ENCODE measurements at places on chromosomes 2 and 18.

DNA sequence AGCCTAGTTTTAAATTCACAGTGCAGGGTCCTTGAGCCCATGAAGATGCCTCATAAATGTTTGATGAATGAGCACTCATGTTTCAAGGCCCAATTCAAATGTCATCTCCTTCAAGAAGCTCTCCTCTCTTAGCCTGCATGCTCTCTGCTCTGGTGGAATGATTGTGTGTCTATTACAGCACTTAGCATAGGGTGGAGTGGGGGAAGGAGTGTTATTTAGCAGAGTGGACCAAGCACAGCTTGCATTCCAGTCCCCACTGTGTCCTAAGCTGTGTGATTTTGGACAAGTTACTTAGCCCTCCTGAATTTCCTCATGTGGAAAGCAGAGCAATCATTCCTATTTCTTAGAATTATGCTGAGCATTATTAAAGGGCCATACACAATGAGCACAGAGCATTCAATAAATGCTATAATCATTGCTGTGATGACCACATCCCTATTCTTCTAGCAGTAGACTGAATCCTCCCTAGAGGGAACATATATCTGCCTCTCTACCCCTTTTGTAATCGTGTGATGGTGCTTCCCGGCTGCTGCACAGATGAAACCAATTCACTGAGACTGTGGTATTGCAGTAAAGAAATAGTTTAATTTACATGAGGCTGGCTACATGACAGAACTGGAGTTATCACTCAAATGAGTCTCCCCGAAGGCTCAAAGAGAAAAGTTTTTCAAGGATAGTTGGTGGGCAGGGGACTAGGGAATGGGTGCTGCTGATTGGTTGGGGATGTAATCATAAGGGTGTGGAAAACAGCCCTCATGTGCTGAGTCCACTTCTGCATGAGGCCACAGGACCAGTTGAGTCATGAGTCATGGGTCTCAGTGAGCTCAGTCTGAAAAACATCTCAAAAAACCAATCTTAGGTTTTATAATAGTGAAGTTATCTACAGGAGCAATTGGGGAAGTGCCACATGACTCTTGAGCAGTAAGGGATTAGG, 173.4 kb upstream of the NDUFV2 start:
- DNase-seq = no peak

GRCh38 chr2:20428717-20429490, 18.0 kb upstream of the RHOB start:
- no peak for DNase-seq

- peak; percentile 20 for DNase-seq
These were observed 38.3 kb downstream of the IL1RL2 start for GRCh38 chr2:102224824-102225739.

- DNase-seq = no peak
These were observed 14.9 kb upstream of the KDM3A start for GRCh38 chr2:86426271-86426670.

GRCh38 chr2:108363908-108364225, 13.9 kb upstream of the SULT1C4 start:
- no peak for DNase-seq

GRCh38 chr2:39128919-39129391, 8.1 kb upstream of the SOS1 start:
- DNase-seq = no peak

- DNase-seq = no peak
These were observed 17.6 kb upstream of the NEDD4L start for GRCh38 chr18:58026395-58026794.

DNA sequence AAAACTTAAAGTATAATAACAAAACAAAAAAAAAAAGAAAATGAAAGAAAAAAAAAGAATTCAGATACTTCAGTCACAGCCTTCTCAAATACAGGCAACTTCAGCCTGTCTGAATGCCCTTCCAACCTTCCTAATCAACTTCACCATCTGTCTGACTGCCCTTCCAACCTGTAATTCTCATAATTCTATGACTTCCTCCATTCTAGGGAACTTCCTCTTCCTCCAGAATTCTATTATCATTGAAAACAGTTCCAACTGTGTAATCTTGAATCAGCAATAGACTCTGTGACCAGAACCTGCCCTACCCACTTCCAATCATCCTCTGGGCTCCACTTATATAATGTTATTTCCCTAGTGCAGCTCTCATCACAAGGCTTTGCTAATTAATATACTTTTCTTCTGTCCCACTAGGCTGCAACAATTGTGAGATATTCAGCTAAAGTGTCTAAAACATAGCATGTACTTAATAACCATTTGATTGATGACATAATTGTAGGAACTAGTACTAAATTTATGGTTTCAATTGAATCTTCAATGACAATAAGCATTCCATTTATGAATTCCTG, 127.3 kb downstream of the UPP2 start:
- DNase-seq = peak; percentile 49

DNA sequence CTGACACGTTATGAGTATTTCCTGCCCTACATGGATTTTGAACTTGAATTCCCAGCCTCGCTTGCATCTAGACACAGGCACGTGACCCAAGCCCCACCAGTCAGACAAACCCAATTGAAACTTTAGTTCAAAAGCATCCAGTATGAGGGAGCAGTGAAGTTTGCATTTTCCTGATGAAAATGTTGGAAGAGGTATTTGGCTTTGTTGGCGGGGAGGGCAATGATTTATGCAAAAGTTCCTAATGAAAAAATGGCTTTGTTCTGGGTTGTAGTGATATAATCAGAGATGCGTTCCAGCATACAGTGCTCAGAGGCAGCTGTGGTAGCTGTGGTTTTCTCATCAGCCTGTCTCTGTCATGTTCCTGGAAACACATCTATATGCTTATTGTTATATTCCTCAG, 36.8 kb upstream of the CPS1 start:
- DNase-seq = no peak

DNA sequence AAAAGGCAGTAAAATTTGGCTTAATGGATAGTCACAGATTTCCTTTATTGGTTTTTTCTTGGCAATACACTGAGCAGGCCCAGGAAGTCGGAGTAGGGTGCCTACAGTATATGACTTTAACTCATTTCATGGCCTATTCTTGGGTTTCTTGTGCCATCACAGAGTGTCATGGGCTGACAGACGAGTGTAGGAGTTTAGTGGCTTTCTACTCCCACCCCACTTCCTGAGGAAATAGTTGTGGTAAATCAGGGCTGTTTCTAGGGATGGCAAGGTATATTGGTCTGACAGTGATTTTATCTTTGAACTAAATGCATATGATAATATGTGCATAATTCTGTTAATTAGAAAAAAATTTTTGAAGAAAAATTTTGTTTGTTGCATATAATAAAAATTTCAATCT, 100.1 kb downstream of the PLCL1 start:
- DNase-seq = no peak

- no peak for DNase-seq
These were observed 808.5 kb downstream of the CPS1 start for GRCh38 chr2:211364911-211365310.

- no peak for DNase-seq
These were observed 77.9 kb downstream of the RTP5 start for GRCh38 chr2:241947401-241947800.

DNA sequence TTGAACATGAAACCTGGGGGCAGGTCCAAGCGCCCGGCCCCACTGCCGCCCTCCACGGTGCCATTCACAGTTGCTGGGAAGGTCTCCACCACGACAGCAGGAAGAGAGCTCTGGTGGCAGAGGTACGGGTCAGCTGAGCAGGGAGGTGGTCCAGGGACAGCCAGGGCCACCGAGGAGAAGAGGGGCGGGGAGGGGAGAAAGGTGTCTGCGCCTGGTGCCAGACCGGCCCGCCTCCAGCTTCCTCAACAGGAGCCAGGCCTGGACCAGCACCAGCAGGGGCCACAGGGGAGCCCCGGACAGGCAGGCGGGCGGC, 56.2 kb downstream of the BIN1 start:
- no peak for DNase-seq

GRCh38 chr18:58599106-58599505, 29.8 kb downstream of the ALPK2 start:
- DNase-seq = no peak

DNA sequence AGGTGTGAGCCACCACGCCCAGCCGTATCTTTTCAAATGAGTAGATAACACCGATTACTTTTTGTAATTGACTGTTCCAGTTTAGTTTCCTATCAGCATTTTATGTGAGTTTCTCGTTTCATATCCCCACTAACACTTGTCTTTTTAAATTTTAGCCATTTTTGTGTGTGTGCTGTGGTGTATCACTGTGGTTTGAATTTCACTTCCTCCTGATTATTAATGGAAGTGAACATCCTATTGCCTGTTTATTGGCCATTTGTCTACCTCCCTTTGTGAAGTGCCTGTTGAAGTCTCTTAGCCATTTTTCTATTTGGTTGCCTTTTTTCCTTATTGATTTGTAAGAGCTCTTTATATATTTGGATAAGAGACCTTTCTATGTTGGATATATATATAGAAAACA, 91.7 kb upstream of the STON1 start:
- DNase-seq = no peak

DNA sequence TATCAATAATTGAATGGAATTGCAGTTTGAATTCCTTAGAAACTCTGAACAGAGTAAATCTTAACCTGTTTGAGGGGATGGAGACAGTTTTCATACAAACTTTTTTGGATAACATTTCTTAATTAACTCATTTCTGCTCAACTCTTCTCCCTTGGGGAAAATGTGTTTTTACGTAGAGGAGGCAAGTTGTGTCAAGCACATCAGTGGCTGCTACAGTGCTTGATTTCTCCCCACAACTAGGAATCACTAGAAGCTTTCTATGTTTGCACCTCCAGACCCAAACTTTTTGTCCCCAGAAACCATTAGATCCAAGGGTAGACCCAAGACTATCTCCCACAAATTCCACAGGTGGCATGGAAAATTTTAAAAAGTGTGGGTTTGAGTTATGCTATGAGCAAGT, 658.9 kb upstream of the FSHR start:
- no peak for DNase-seq

GRCh38 chr2:168169097-168169745, 78.2 kb downstream of the STK39 start:
- DNase-seq = no peak

DNA sequence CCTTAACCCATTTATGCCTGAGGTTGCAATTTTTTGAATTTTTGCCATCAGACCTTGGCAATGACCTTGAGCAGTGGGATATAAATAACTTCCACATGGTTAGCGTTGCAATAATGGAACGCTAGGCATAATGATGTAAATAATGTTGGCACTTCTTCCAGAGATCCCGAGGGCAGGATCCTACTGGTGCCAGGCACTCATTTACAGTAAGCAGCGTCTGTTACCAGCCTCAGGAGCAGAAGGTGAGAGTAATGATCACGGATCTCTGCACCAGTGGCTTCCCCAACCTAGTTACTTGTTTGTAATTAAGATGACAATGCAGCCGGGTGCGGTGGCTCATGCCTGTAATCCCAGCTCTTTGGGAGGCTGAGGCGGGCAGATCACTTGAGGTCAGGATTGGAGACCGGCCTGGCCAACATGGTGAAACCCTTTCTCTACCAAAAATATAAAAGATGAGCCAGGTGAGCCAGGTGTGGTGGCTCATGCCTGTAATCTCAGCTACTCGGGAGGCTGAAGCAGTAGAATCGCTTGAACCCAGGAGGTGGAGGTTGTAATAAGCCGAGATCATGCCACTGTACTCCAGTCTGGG, 41.9 kb downstream of the CPO start:
- DNase-seq = no peak

GRCh38 chr18:38611036-38611964, 1045.7 kb upstream of the CELF4 start:
- no peak for DNase-seq

- no peak for DNase-seq
These were observed 504.2 kb downstream of the TDRD15 start for GRCh38 chr2:21627938-21628337.

- no peak for DNase-seq
These were observed 96.3 kb downstream of the C18orf54 start for GRCh38 chr18:54453996-54454395.

- no peak for DNase-seq
These were observed 111.0 kb upstream of the MAP4K3 start for GRCh38 chr2:39547811-39548719.

DNA sequence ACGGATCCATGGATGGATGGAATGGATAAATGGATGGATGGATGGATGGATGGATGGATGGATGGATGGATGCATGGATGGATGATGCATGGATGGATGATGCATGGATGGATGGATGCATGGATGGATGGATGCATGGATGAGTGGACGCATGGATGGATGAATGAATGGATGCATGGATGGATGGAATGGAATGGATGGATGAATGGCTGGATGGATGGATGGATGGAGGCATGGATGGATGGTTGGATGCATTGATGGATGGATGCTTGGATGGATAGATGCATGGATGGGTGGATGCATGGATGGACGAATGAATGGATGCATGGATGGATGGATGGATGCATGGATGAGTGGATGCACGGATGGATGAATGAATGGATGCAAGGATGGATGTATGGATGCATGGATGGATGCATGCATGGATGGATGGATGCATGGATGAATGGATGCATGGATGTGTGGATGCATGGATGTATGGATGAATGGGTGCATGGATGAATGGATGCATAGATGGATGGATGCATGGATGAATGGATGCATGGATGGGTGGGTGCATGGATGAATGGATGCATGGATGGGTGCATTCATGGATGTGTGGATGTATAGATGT, 209.2 kb downstream of the ALPK2 start:
- no peak for DNase-seq

GRCh38 chr18:46408334-46408987, 248.6 kb downstream of the LOXHD1 start:
- DNase-seq = no peak

GRCh38 chr2:48315896-48316194, 214.1 kb upstream of the STON1 start:
- DNase-seq = no peak

DNA sequence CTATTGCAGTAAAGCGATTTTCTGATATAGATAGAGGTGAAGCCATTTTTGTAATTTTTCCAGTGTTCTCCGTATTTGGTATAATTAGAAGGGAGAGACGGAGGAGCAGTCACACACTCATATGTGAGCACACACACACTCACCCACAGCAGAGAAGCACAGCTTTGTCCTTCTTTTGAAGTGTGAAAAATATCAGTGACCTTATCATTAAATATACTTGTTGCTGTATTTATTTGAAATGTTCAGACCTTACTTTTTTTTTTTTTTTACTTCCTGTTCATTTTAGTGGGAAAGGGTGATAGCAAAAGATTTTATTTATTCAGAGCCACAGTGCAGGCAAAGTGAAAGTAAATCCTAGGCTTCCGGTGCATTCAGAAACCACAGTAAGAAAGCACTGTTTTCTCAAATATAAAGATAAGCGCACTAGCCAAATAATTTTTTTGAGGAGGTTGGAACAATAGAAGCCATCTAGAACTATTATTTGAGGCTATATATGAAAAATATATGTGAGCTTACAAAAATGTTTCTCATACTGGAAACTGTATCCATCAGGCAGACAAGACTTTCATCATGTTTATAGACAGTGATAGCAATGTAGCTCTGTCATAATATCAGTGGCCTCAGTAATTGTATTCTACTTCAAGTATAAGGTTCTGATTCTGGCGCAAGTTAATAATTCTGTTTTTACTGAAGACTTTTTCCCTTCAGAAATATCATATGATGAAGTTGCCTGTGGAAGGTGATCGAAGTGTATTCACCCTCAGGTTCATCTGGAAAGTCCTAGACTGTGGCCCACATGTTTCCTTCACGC, 37.2 kb downstream of the TSHZ1 start:
- no peak for DNase-seq

Data from KG1 (cell line).